Stimulated activated CD4-positive, alpha-beta T cell treated with anti-CD3 and anti-CD28 coated beads, Interleukin-1b, Interleukin-23, amount 100 ng/mL, for 4 hours (primary cell): ENCODE measurements at places on chromosomes 3 and 15.

DNA sequence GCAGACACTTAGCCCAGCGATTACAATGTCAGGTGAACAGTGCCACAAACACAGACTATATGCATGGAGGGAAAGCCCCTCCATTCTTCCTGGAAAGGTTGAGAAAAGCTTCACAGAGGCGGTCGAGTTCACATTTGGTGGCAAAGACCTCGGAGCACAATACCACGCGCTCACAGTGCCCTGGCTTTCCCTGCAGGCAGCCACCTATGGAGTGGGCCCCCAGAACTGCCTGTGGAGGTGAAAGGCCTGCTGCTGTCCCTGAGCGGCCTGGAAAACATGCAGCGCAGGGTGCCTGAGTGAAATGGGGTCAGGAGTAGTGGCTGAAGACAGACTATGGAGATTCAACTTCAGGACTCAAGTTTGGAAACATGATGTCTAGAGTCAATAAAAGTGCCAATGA is 26.9 kb downstream of the PDIA5 start:
- no peak for DNase-seq

DNA sequence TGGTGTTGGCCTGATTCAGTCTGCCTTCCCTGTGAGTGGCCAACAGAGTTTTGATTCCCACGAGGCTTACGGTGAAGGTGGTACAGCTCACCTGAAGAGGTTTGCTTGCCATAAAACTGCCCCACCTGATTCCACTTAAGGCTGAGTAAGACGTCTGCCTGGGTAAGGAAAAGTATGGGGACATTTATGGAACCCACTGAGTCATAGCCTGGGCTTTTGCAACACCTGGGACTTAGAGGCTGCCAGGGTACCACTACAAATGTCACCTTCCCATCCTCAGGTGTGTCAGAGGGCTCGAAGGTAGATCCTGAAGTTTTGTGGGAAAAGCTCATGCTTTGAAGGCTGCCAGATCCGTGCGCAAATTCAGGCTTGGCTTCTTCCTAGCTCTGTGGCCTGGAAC is 56.9 kb upstream of the SLCO2A1 start:
- no peak for DNase-seq

DNA sequence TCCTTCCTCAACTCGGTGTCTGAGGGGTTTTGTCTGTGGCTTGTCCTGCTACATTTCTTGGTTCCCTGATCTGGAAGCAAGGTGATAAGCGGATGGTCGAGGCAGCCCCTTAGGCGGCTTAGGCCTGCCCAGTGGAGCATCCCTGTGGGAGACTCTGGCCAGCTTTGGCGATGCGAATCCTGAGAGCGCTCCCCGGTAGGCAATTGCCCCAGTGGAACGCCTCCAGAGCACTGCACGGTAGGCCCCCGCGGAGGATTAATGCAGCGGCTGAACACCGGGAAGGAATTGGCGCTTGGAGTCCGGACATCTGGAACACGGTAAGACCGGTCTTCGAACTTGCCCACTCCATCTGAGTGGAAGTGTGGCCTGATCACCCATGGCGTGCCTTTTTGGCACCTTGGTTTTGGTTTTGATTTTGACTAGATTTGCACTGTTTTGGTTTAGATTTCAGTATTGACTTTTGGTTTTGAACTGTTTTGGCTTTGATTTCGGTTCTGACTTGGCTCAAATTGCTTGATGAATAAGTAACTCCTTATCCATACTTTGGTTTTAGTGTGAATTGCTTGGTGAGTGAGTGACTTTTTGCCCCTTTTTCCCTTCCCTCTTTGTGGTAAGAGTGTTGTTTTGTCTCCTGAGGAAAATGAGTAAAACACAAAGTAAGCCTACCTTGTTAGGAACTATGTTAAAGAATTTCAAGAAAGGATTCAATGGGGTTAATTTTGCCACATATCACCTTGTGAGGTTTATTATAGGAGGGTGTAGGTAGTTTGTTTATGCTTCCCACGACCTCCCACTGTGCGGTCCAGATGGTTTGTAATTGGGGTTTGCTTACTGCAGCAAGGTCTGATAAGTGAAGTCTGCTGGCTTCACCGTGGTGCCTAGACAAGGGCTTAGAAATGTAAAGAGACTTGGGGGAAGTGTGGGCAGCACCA is 27.1 kb upstream of the GPR156 start:
- no peak for DNase-seq

GRCh38 chr3:74842649-74843048 is 228.2 kb upstream of the CNTN3 start:
- DNase-seq, result no peak

GRCh38 chr3:147099076-147099475 is 307.3 kb downstream of the ZIC4 start:
- no peak for DNase-seq

- no peak for DNase-seq
Measured at GRCh38 chr3:54356261-54357045, 234.1 kb downstream of the CACNA2D3 start.

GRCh38 chr15:71934446-71934845 is 124.1 kb downstream of the NR2E3 start:
- no peak for DNase-seq

DNA sequence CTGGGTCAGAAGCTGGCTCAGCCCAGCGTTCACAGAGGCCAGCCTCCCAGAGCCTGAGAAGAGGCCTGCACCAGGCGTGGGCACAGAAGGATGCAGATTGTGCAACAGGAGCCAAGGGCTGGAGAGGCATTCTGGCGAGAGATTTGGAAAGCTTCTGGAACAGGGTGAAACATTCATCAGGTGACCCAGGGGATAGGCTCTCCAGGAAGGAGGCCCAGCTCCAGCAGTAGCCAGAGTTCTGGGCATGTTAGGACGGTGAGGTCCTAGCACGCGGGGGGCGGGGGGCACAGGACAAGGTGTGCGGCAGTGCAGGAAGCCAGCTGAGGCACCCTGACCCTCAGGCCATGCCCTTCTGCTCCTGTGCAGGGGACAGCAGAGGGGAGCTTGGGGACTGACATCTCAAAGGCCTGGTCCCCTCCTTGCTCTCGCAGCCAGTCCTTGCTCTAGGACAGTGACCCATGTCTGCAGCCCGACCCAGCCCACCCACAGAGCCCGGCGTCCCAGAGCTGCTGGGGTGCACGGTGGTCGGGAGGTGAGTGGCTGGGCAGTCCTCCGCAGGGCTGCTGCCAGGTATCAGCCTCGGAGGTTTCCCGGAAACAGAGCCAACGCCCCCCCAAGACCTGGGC is 111.7 kb upstream of the KLF13 start:
- no peak for DNase-seq

DNA sequence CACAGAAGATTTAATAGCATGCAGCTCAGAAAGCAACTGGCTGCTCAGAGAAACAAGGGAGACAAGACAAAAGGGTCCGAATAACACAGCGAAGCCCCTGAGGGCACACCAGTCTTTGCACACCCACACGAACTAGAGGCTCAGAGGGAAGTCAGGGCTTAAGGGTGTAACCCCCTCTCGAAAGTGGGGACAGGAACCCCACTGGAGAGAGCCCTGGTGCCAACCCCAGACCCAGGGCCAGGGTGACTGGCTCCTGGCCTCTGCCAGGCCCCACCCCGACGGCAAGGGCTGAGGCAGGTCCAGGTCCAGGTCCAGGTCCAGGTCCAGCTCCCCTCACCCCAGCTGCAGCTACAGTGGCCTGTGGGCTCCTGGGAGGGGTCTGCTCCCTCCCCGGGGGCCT is 10.5 kb upstream of the PRR23E start:
- DNase-seq, result no peak

DNA sequence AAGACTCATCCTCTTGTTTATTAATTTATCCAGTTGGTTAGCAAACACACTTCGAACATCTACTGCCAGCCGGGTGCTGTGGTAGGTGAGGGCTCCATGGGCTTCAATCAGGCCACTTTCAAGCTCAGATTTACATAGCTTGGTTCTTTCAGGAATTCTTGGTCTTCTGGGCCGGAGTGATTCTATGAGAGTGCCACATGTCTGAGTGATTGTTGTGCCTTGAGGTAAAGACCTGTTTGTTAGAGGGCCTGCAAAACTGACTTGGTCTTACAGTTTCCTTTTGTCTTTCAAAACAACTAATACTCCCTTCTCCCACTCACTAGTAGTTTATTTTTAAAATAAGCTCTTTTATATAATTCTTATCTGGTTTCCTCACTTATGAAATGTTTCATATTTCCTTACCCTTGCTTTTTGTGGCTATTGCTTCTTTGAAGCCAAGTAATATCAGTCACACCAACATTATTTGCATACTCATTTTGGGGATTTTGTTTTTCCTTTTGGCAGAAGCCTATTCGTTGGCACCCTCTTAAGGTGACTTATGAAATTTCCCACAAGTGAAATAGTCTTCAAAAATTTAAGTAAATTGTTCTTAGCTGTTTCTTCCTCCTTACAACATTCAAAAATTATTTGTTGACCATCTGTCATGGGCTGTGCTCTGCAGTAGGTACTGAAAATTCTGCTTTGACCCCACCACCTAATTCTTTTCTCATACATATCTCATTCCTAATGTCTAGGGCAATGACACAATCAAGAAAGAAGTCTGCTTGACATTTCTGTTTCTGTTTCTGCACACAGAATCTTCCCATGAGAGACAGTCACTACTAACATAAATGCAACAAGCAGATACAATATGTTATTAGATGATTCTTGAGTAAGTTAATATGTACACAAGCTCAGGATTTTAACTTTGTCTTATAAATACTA is 120.2 kb downstream of the LRRC28 start:
- no peak for DNase-seq

GRCh38 chr3:82973791-82974190 is 1212.3 kb upstream of the GBE1 start:
- DNase-seq, result no peak

GRCh38 chr3:52860424-52860768 is 25.6 kb upstream of the MUSTN1 start:
- no peak for DNase-seq

DNA sequence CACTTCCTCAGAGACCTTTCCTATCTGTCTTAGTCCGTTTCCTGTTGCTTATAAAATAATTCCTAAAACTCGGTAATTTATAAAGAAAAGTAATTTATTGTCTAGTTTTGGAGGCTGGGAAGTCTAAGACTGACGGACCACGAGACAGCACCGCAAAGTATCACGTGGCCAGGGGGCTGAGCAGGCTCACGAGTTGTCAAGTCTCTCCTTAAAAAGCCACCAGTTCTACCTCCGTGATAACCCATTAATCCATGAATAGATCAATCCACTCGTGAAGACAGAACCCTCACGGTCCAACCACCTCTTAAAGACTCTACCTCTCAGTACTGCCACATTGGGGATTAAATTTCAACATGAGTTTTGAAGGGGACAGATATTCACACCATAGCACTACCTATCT is 821 bp downstream of the LINS1 start:
- DNase-seq, result no peak

DNA sequence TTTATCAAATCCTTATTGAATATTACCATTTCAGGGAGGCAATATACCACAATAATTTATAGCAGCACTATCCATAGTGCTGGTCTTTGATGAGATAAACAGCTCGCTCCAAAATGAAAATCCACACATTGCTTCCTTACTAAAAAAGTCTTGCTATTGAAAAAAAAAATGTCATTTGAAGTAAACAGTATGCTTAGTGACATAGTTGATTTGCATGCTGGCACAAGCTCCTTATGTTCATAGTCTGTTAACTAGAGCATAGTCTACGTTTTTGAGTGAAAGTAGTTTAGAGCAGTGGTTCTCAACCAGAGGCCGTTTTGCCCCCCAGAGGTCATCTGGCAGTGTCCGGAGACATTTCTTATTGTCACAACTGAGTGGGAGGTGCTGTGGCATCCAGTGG is 249.4 kb upstream of the PDZRN3 start:
- no peak for DNase-seq

DNA sequence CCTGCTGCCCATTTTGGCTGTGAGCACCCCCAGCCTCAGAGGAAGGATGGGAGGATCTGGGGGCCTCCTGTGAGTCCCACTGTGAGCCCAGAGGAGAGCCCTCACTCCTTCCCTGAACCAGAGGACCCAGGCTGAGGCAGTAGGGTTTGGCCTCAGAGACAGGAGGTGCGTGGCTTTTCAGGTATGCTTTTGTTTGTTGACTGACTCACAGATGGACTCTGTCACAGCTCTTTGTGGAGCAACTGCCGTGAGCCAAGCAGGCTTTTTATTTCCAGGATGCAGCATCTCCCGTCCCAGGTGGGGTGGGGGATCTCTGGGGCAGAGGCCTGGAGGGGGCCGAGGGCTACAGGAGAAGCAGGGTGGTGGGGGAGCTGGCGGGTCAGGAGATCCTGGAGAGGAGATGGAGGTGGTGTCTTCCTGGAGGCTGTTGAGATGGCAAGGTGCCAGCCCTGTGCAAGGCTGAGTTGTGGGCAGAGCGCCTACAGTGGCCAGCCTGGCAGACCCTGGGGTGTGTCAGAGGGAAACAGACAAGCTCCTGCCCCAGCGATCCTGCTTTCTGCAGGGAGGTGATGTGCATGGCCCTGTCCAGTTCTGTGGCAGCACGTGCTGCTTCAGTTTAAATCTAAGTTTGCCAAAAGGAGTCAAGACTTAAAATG is 24.0 kb downstream of the PLXNA1 start:
- DNase-seq, result no peak

DNA sequence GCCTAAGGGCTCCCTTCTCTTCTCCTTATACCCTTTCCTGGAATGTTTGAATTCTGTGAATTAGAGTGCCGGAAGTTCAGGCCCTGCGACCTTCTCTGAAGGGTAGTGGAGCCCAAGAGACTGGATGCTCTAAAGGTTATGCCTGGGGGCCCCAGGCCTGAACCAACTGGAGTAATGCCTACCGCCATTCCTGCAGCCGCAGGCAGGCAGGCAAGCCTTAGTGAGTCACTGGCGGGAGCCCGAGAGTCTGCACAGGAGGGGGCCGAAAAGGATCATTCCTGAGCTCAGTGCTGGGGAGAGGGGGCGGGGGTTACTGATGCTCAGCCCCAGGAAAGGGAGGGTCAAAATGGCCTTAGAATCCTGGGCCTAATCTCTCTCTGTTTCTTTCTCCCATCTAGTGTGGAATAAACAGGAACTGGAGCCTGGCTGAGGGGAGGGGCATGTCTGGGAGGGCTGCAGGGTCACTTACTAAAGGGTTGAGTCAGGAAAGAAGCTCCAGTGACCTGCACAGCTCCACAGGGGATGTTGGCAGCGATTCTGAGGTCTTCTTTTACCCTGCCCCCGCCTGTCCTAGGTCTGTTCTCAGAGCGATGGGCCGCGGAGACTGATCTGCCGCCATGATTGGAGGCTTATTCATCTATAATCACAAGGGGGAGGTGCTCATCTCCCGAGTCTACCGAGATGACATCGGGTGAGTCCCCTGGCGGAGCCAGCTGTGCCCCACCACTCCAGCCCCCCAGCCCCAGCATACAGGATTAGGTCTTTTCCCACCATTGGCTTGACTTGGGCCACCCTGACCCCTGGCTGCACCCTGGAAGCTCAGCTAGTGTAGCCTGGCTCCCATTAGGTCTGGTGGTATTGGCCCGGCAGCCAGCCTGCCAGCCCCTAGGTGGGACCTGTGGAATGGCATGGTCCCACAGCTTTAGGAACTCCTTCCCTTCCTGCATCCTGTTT is 2.0 kb downstream of the AP2M1 start:
- no peak for DNase-seq

GRCh38 chr15:80568298-80568697 is 126.8 kb upstream of the ABHD17C start:
- no peak for DNase-seq
